DND-41 (cell line): ENCODE measurements at places on chromosomes 3 and 15.
A peak's percentile ranks its signal among the peaks of the same experiment; 100 is the strongest.

- no peak for DNase-seq
Observed at GRCh38 chr3:139472380-139473010, 3.8 kb downstream of the RBP2 start.

- no peak for DNase-seq
Observed at GRCh38 chr3:31724651-31725050, 191.9 kb downstream of the STT3B start.

DNA sequence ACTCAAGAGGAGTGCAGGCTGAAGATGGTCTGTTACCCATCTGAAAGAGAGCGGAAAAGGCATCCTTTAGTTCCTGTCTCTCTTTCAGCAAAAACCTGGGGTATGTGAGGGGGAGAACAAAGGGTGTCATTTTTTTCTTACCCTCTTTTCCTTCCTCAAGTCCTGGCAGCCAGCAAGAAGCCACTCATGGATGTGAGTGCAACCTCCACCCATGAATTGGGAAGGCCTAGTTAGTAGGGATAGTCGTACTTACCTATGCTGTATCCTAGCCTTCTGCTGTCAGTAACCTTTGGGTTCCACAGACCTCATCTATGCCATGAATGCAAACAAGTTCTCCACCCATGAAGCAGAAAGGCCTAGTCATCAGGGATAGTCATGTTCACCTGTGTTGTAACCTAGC is 472.8 kb downstream of the ZIC1 start:
- no peak for DNase-seq

- peak; percentile 74 for DNase-seq
Observed at GRCh38 chr3:49703443-49703927, 14.1 kb downstream of the RNF123 start.

GRCh38 chr3:114792159-114792918 is 354.7 kb downstream of the ZBTB20 start:
- no peak for DNase-seq

DNA sequence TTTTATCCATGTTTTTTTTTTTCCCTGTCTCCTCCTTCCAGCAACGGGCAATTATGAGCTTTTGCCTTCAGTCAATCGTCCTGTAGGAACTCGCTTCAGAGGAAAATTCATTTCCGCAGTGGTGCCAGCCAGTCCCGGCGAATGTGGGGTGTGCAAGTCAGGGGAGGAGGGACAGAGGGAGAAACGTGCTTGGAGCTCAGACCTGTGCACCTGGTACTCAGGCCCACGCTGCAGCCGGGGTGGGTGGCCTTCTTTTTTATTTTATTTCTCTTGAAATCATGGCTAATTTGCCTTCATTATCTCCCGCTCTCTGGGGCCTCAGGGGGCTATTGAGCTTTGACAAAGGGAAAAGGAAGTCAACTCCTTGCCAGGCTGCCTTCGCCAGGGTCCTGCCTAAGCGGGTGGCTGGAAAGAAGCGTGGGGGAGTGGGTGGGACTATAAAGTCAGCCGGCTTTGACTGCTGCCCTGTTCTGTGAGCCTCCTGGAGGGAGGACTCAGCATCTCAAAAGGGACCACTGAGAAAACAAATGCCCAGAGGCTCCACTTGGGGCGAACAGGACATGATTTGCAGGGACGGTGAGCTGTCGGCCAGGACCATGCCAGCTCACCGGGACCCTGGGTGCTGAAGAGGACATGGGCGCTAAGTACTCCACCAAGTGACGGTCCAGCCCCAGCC is 5.5 kb downstream of the GRIP2 start:
- DNase-seq = no peak

DNA sequence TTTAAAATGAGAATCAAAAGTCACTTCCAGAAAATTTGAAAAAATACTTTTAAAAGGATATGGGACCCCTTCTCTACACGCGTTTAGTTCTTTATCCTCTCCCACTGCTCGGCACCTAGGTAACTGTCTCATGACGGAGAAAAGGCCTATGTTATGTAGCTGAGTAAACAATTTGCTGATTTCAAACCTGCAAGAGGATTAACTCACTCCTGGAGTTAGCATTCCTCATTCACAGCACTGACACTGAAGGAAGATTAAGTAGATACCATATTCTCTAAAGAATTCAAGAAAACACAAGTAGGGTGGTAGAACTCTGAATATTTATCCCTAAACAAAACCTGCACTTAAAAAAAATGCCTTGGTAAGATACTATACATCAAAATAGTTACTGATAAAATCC is 30.2 kb upstream of the PYGO1 start:
- DNase-seq = no peak

- no peak for DNase-seq
Observed at GRCh38 chr3:143848704-143849103, 436 bp upstream of the SLC9A9 start.

DNA sequence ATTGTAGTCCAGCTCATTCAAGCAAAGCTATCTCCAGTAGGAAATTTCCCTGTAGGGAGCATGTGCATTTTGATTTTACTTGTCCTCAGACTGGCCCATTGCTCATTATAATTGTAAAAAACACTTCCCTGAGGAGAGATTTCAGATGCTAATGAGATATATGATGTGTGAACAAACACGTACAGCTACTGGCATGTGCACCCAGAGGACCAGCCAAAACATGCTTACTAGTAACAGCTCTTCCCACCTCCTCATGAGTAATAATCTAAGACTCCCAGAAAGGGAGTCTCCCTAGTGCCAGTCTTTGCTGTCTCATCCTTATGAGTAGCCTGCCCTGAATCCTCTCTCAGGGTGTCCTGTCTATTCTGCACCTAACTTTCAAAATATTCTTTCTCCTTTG is 43.4 kb downstream of the FBXO22 start:
- no peak for DNase-seq

DNA sequence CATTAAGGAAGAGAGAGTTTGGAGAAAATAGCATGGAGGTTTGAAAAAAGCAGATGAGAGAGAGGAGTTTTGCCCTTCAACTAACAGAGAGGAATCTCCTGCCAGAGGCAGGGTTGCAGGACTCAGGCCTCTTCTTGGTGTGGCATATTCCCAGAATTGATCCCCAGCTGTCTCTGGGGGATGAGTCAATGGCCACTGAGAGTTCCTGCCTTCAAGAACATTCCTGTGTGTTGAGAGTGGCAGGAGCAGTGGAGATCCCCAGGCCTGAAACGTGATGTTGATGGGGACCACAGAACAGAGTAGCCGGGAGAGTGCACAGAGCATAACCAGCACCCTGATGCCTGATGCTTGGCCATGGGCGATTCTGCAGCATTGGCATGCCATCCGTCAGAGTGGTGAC is 348.4 kb upstream of the THBS1 start:
- DNase-seq = no peak

DNA sequence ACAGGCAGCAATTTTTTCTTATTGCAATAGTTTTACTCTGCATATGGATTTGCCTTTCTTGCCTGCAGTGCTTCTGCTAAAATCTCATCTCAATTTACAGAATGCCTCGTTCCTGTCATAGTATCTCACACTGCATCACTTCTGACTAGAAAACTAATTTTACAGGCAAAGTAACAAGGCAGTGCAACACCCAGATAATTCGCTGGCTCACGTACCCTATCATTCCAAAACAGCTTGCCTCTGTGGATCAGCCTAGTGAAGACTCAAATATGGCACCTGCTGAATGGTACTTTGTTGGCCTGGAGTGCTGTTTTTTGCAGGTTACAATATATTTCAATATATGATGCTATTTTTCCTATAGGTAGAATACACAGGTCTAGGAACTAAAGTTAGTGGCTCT is 5.3 kb downstream of the EIF5A2 start:
- DNase-seq = no peak

DNA sequence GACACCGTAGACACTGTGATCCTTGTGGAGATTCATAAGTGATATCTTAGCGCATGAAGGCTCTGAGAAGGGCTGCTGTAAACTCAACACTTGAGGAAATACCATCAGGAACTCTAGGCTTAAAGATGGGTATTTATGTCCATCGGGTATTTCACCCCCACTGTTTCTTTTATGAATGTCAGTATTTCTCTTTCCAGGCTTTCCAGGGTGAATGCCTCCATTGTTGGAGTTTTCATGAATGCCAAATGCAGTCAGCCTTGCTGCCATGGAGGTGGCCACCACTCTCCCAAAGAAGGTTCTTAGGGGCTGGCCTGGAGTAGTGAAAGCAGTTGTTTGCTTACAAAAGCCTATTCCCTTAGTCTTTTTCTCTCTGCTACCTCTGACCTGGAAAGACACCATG is 259.2 kb downstream of the SLCO3A1 start:
- DNase-seq = no peak

GRCh38 chr15:52255008-52255407 is 40.6 kb downstream of the MYO5C start:
- no peak for DNase-seq

DNA sequence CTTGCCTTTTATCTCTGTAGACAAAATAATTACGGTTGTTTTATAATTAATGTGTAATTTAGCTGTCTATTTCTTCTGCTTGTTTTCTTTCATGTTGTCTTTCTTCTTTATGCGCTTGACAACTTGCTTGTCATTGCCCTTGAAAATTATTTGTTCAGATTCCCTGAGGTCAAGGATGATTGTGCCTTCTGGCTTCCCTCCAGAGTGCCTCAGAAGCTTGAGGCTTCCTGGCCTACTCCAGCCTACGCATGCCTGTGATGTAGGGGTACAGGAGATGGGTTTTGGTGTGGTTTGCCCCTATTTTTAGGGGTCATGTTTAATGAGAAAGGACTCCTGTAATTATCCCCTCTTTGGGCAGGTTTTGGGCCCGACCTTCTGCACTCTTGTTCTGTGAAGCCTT is 231.5 kb downstream of the SV2B start:
- DNase-seq = no peak

GRCh38 chr3:80445641-80446040 is 677.8 kb upstream of the ROBO1 start:
- DNase-seq = no peak

GRCh38 chr15:93037820-93038705 is 50.9 kb downstream of the RGMA start:
- no peak for DNase-seq

- no peak for DNase-seq
Observed at GRCh38 chr3:146130881-146131371, 30.1 kb downstream of the PLOD2 start.

GRCh38 chr3:149090461-149090860 is 4.1 kb upstream of the HLTF start:
- no peak for DNase-seq

DNA sequence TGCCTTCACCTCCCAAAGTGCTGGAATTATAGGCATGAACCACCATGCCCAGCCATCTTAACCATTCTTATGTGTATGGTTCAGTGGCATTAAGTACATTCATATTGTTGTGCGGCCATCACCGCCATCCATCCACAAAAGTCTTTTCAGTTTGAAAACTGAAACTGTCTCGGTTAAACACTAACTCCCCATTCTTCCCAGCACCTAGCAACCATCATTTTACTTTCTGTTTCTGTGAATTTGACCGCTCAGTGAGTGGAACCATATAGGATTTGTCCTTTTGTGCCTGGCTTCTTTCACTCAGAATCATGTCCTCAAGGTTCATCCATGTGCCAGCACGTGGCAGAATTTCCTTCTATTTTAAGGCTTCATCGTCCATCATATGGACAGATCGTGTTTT is 5.8 kb downstream of the MCM2 start:
- DNase-seq = no peak

- DNase-seq = peak; percentile 56
Observed at GRCh38 chr15:28975766-28976179, 90.0 kb downstream of the APBA2 start.

GRCh38 chr3:40739971-40740370 is 215.2 kb downstream of the ZNF621 start:
- no peak for DNase-seq

DNA sequence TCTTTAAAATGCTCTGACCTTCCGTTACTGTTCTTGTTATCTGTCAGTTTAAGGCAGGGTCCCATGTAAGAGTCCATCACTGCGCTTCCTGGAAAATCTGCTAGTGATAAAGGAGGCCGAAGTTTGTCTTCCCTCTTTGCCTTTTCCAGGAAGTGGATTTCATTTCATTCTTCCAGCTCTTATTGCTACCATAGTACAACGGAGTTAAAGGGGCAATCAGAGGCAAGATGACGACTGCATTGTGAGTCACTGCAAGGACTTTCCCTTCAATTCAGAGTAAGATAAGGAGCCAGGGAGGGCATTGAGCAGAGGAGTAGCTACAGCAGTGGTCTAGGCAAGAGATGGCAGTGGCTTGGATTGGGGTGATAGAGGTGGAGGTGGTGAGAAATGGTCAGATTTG is 17.2 kb upstream of the DET1 start:
- no peak for DNase-seq

DNA sequence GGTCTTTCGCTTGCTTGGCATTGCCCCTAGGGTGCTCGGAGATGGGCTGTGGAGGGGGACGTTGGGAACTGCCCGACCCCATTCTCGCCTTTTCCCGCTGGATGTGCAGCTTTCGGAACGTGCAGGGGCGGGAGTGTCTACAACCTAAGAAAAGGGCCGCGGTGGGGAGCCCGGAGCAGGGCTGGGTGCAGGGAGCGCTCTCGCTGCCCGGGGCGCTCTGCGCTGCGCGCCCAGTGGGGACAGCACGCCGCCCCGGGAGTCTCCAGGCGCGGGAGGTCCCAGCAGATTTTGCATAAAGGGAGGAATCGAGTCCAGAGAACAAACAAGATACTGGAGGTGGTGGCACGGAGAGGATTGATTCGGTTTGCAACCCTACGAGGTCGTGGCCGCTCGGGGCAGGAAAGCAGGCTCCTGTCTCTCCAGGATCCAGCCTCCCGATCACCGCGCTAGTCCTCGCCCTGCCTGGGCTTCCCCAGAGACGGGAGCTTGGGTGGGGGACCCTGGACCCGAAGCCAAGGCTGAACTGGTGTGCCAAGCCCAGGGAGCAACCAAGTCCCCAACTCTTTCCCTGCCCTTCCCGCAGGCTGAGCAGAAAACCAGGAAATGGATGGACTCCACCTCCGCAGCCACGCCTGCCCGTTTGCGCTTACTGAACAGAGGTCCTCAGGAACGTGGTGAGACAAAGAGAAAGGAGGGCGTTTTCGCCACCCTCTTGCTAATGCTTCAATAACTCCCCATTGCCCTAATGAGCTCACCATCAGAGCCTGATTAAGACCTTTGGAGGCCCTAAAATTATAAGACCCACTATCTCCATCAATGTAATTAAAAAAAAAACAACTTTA is 59.7 kb downstream of the NOX5 start:
- DNase-seq = no peak

- DNase-seq = no peak
Observed at GRCh38 chr3:21914451-21914850, 163.4 kb upstream of the ZNF385D start.

- no peak for DNase-seq
Observed at GRCh38 chr3:72960812-72961518, 35.6 kb upstream of the PPP4R2 start.

DNA sequence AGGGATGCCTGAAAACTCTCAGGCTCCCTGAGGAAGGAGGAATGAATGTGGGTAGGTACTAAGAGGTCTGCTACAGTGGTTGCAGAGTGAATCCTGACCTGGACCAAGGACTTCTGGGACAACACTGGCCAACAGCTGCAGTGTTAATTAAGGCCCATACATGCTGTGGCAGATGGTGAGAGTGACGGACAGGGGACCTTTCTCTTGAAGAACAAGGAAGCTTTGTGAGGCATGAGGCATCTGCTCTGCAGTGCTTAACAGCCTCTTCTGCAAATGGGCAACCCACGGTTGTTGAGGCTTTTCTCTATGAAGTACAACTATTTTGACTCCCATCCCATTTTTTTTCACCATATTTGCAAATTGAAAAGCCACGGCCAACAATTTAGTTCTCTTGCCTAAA is 26.6 kb upstream of the ACAN start:
- DNase-seq = no peak
